NCI-H446 (cell line): ENCODE measurements at places on chromosomes 16 and 17.
A peak's percentile ranks its signal among the peaks of the same experiment; 100 is the strongest.

GRCh38 chr17:17041018-17041521 is 1.2 kb upstream of the MPRIP start:
- DNase-seq, result peak; percentile 45

GRCh38 chr16:31367853-31368252 is 12.9 kb downstream of the ITGAX start:
- DNase-seq, result no peak

GRCh38 chr16:13543850-13544249 is 376.1 kb upstream of the ERCC4 start:
- DNase-seq, result no peak

DNA sequence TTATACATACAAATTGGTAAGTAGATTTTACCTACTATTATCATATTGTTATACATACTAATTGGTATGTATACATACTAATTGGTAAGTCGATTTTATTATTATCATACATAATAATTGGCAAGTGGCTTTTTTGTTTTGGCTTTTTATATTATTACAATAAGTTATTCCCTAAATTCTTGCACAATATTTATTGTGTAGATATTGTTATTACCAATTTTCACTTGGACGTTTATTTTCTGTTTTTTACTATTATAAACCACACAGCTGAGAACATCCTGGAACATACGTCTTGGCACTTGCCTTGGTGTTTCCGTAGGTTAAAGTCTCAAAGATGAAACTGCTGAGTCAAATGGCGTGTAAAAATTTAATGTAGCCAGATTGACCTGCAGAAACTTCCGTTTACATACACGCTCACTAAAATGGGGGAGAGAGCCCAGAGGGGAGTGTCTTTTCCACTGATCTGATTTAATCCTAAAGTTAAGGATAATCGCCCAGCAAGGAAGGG is 18.9 kb downstream of the GNGT2 start:
- DNase-seq, result no peak

DNA sequence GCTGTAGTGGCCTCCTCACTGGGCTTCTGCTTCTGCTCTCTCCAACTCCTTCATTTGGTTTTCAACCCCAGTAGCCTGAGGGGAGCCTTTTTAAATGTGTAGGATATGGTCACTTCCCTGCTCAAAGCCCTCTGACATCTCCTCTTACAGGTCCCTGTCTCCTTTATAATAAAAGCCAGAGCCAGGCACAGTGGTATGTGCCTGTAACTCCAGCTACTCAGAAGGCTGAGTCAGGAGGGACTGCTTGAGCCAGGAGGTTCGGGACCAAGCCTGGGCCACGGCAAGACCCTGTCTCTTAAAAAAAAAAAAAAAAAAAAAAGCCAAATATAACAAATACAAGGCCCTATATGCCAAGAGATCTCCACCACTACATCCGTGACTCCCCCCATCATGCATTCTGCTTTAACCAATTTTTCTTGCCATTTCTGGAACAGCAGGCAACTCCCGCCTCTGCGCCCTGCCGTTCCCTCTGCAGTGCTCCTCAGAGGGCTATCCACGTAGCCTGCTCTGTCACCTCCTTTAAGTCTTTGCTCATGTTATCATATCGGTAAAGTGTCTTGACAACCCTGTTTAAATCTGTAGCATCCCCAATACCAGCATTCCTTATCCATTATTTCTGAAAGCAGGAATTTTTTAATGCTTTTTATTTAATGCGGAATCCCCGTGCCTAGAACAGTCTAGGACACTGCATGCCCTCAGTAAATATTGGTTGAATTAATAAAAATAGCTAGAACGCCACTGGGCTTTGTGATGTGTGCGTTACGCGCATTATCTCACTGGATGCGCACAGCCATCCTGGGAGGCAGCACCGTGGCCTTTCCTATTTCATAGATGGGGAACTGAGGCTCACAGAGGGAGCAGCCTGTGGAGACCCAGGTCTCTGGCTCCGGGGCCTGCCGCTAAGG is 9.5 kb downstream of the ZNF771 start:
- no peak for DNase-seq

- DNase-seq, result no peak
Observed at GRCh38 chr16:67965668-67966548, 2.5 kb downstream of the SLC12A4 start.

- DNase-seq, result no peak
Observed at GRCh38 chr16:19437280-19437679, 19.6 kb downstream of the TMC5 start.

- no peak for DNase-seq
Observed at GRCh38 chr16:22347100-22347820, 27.2 kb downstream of the CDR2 start.

GRCh38 chr16:79101491-79101890 is 499.0 kb downstream of the MAF start:
- DNase-seq, result no peak

- peak; percentile 92 for DNase-seq
Observed at GRCh38 chr17:59381716-59382570, 50.5 kb downstream of the YPEL2 start.

DNA sequence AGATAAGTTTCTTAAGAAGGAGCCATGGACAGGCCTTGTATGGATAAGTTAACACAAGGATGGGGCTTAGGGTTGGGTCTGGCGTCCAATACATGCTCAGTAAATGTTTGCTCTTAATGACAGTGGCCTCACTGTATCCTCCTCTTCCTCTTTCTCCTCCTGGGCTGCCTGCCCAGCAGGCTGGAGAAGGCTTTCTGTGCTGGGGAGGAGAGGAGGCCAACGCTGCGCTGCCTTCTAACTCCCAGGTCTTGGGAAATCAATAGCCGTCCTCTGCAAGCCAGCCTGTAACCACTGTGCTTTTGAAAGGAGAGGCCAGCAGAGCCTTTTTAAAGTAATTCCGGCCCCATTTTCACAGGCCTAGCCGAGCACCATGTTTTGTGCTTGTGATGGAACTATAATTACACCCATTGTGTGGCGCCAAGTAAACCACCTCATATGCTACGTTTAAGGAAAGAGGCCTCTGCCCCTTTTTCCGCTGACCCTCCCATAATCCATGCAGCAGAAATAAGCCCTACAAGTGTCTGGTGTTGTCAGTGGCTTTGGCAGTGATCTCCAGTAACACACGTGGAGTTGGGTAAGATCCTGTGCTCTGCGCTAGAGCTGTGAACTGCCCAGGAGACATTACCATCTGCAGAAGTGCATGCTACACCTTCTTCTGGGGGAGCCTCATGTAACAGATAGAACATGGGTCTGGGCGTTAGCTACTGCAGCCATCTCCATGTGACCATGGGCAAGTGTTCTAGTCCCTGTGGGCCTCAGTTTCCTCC is 368.2 kb downstream of the SNX29 start:
- DNase-seq, result no peak

GRCh38 chr17:46977750-46978488 is 1.1 kb downstream of the RPRML start:
- peak; percentile 45 for DNase-seq

- DNase-seq, result no peak
Observed at GRCh38 chr16:88994695-88995094, 17.7 kb upstream of the CBFA2T3 start.

DNA sequence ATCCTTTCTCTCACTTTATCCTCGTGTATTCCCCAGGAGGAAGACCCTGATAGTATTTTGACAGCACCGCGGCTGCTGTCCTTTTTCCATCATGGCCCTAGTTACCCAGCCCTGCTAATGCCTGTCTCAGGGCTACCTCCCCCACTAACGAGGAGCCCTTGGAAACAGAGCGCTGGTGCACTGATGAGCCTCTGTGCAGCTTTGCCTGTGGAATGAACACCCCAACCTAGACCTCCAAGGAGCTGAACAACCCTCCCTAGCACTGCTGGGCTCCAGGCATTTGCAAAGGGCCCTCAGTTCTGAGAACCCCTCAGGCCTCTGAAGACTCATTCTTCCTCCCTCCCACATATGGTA is 23.3 kb upstream of the CCL1 start:
- DNase-seq, result no peak

DNA sequence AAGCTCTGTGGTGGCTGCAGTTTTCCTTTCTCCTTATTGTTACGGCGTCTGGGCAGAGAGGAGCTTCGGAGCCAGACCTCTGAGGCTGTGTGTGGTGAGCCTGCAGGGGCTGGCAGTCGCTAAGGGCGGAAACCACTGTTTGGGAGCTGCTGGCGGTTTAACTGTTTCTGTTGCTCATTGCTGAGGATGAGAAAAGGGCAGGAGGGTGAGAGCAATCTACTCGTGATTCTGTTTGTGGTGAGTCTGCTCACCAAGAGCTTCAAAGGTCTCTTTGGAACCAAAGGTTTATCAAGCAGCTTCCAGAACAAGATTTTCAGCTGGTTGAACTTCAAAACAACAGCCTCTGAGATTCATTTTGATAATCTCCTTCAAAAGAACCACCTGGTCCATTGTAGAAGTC is 143.9 kb downstream of the ANKFN1 start:
- no peak for DNase-seq

DNA sequence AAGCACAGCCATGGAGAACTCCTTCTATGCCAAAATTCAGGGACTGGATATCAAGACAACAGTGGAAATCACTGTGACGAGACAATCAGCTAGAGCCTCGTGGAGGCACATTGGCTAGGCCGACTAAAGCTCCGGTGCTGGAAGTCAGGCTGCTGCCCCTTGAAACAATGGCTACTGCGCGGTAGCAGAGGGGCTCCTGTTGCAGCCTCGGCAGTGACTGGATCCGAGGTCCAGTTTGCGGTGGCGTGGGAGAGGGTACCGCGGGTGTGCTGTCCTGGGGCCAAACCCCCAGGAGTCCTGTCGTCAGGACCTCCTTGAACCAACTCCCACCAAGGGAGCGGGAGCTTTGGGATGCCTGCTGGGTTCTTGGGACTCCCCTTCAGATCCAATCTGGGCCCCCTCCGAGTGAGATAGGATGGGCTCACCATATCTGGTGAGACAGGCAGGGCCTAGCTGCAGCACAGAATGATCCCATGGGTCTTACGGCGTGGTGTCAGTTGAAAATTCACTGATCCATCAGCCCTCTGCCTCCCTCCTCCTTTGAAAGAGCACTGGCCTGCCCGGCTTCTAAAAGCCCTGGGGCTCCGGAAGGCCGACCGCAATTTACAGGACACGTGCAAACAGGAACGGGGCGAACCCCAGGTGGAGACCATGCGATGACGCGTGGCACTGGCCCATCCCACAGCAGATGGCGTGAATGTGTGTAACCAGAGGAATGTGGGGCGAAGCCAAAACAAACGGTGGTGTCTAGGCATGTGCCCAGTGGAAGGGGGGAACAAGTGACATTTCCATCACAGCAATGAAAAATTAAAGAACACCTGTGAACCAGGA is 15.8 kb upstream of the KCNJ18 start:
- DNase-seq, result no peak

DNA sequence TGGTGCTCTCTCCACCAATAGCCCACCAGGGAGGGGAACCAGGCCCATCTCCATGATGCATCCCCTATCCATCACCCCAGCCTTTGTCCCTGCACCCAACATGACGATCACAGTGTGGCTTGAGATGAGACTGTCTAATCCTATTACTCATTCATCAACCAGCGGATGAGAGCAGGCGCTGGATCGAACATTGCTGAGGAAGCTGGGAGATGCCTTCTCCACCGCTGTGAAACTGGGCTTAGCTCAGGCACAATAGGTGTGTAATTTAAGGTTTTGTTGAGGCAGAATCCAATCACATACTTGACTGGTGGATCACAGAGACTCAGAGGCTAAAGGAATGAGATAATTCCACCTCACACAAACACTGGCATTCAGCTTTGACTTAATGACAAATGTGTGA is 64.6 kb upstream of the IRX3 start:
- DNase-seq, result no peak

- peak; percentile 48 for DNase-seq
Observed at GRCh38 chr16:11356573-11357331, 11.5 kb downstream of the RMI2 start.

- no peak for DNase-seq
Observed at GRCh38 chr17:81676906-81677305, 6.7 kb downstream of the ARL16 start.

DNA sequence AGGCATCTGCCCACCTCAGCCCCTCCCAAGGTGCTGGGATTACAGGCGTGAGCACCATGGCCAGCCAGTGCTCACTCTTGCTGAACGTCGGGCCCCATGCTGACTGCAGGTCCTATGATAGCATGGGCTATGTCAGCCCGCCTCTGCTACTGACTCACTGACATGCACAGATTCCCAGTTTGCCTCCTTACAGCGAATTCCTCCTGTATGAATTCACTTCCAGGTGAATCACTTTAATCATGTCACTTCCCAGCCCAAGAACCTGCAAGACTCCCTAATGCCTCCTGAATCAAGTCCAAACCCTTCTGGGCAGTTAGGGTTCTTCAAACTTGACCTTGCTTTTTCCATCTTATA is 16.1 kb upstream of the UBTF start:
- DNase-seq, result no peak

GRCh38 chr16:27776556-27777225 is 226.7 kb downstream of the KATNIP start:
- DNase-seq, result no peak

GRCh38 chr16:85637808-85638647 is 24.9 kb downstream of the GSE1 start:
- DNase-seq, result no peak

DNA sequence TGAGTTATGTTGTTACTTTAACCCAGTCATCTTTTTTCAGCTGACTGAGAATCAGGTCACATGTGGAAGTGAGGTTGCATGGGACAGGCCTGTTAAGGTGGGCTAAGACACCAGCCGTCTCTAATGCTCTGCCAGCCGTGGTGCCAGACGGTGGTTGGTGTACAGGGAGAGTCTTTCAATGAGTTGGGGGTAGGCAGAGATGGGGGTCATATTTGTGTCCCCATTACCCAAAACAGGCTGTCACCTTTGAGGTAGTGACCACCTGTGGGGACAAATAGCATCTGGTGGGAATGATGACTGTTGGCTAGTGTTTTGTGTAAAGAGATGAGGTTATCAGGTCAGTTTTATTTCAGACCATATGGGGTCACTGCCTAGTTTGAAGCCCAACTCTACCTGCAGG is 1.8 kb downstream of the RPL38 start:
- no peak for DNase-seq

DNA sequence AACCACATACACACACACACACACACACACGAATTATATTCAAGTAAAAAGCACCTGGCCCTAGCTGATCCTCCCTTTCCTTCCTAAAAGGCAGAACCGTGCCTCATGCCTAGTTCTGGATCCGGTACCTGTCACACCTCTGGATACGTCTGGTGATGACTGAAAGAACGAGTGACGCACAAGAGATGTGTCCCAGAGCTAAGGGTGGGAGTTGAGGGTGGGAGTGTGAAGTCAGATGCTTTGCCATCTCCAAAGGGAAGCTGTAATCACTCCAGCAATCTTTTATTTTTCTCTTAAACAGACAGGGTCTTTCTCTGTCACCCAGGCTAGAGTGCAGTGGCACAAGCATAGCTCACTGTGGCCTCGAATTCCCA is 26.5 kb upstream of the GSG1L start:
- DNase-seq, result no peak

GRCh38 chr17:39115135-39115534 is 36.3 kb downstream of the PLXDC1 start:
- DNase-seq, result no peak

GRCh38 chr17:45403906-45404490 is 28.7 kb downstream of the ARHGAP27 start:
- no peak for DNase-seq

DNA sequence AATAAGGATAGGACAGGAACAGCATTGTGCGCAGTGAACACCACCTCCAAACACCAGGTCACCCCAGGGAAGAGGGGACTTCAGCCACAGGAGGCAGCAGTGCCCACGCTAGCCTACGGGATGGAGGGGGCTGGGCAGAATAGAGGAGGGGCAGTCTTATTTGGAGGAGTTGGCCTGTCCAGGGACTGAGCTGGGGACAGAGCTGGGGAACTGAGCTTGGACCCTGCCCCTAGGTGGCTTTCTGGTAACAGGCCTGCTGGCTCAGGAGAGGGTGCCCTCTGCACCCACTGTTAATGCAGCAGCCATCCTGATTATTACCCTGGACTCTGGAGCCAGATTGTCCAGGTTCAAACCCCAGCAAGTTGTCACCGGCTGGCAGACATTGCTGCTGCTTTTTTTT is 9.3 kb downstream of the CCDC102A start:
- no peak for DNase-seq
